ENCODE measurements at places on chromosomes 13 and 19.
A peak's percentile ranks its signal among the peaks of the same experiment; 100 is the strongest.

DNA sequence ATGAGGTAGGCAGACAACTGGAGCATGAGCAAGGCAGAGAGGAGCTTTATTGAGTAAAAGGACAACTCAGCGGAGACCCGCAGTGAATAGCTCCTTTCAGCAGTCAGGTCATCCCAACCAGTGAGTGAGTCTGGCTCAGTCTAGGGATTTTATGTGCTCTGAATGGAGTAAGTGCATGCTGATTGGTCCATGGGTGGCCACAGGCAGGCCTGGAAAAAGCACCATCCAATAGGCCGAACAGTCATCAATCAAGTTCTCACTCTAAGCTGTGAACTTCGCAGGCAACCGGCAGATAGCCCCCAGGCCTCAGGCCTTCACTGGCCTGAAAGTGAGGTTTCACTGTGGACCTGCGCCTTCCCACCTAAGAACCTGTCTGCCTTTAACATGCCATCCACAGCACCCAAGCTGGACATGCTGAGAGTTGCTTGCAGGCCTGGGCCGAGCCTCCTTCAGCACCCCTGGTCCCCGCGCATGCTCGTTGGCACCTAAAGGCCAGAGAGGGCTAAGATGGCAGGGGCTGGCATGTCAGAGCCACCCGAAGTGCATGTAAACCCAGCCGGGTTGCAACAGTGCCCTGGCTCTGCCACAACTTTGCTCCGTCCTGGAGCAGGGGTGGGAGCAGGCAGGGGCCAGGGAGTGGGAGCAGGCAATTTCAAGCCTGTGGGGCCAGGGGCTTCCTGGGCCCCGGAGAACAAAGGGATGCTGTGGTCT, 698.7 kb downstream of the SLITRK1 start:
- DNase-seq: no peak

GRCh38 chr13:105936816-105937215, 598.6 kb downstream of the EFNB2 start:
- no peak for DNase-seq

DNA sequence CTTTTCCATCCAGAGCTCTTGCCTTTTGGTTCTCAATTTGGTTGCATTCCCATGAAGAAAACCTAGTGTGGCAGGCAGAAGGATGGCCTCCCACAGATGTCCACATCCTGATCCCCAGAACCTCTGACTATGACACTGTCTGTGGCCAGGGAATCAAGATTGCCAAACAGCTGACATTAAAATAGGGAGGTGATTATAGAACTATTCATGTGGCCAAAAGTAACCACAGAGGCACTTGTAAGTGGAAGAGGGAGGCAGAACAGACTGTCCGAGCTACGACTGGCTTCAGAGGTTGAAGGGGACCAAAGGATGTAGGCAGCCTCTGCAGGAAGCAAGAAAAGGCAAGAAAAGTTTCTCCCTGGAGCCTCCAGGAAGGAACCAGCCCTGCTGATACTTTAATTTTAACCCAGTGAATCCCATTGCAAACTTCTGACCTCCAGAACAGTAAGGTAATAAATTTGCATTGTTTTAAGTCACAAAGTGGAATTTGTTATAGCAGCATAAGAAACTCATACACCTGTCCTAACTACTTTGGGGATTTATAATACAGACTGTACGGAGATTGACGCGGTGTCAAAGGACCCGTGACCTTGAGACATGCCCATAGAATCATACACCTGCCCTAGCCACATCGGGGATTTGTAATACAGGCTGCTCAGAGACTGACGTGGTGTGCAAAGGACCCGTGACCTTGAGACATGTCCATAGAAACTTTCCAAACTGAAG, 106.5 kb downstream of the ATP11A start:
- no peak for DNase-seq

- no peak for DNase-seq
These were observed 172.0 kb downstream of the DLEU7 start for GRCh38 chr13:50671497-50671850.

- DNase-seq: no peak
These were observed 1.0 kb downstream of the KLF1 start for GRCh38 chr19:12885749-12886650.

DNA sequence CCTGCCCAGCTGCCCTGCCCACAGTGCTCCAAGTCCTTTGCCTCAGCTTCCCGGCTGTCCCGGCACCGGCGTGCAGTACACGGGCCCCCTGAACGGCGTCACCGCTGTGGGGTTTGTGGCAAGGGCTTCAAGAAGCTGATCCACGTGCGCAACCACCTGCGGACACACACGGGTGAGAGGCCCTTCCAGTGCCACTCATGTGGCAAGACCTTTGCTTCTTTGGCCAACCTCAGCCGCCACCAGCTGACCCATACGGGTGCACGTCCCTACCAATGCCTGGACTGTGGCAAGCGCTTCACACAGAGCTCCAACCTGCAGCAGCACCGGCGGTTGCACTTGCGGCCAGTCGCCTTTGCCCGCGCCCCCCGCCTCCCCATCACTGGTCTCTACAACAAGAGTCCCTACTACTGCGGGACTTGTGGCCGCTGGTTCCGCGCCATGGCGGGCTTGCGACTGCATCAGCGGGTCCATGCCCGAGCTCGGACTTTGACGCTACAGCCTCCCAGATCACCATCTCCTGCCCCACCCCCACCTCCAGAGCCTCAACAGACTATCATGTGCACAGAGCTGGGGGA, 5.7 kb downstream of the ZNF526 start:
- no peak for DNase-seq

DNA sequence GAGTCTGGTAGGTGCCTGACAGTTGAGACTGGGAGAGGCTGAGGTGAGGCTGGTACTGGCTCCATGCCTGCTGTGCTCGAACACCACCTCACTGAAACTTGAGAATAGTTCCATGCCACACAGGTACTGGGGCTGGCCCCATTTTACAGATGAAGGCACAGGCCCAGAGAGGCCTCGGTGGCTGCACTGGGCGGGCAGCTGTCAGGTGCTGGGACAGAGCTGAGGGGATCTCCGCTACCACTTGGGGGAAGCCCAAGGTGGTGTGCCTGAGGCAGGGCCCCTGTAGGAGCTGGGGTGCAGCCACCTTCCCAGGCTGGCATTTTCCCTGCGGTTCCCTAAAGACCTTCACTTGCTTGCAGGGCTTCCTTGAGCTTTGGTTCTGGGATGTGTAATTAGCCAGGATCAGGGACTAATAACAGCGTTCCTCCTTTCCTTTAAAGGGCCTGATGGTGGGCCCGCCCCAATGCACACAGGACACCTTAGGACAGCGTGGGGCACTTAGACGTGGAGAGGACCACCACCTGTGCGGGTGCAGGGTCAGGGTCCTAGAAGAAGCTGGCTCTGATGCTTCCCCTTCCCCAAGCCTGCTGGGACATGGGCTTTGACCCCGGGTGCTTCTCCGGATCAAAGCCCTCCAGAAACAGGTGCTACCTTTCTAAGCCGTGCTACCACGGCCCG, 23.6 kb downstream of the CAPN12 start:
- DNase-seq: no peak

- DNase-seq: no peak
These were observed 5.7 kb upstream of the CLEC4M start for GRCh38 chr19:7757358-7757757.

- no peak for DNase-seq
These were observed 78.8 kb downstream of the ZNF726 start for GRCh38 chr19:23993440-23993839.

- DNase-seq: no peak
These were observed 28.8 kb upstream of the TUBGCP3 start for GRCh38 chr13:112616586-112617362.

- DNase-seq: no peak
These were observed 21.9 kb upstream of the TIMM44 start for GRCh38 chr19:7965259-7965841.

- DNase-seq: no peak
These were observed 74.8 kb downstream of the NALCN start for GRCh38 chr13:101341464-101341863.

- no peak for DNase-seq
These were observed 25.1 kb downstream of the AP1M1 start for GRCh38 chr19:16222806-16223205.

DNA sequence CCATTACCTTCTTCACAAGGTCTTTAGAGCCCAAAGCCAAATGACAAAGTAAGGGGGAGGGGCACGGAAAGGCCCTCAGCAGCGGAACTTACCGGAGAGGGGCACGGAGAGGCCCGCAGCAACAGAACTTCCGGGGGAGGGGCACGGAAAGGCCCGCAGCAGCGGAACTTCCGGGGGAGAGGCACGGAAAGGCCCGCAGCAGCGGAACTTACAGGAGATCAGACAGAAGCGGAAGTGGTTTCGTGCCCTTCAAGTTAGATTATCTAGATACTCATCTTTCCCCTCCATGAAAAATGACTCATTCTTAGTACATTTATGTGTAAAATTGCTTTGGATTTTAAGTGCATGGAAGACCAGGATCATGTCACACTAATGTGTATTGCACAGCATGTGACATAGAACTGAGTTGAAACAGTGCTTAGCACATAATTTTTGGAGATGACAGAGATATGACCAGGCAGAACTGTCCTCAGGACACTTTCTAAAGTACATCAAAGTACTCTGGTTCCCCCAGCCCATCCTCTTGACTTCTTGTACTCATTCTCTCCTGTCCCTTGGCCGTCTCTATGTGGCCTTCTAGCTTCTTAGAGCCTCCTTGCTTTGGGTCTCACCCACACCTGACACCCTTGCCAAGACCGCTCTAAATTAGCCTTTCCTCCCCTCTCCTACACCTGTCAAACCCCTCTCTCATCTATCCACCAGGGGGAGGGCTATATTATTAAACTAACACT, 25.7 kb upstream of the TPTE2 start:
- peak; percentile 55 for DNase-seq

- DNase-seq: no peak
These were observed 67.5 kb upstream of the DOCK9 start for GRCh38 chr13:99045396-99045795.
